ENCODE measurements at places on chromosomes 3 and 15.

DNA sequence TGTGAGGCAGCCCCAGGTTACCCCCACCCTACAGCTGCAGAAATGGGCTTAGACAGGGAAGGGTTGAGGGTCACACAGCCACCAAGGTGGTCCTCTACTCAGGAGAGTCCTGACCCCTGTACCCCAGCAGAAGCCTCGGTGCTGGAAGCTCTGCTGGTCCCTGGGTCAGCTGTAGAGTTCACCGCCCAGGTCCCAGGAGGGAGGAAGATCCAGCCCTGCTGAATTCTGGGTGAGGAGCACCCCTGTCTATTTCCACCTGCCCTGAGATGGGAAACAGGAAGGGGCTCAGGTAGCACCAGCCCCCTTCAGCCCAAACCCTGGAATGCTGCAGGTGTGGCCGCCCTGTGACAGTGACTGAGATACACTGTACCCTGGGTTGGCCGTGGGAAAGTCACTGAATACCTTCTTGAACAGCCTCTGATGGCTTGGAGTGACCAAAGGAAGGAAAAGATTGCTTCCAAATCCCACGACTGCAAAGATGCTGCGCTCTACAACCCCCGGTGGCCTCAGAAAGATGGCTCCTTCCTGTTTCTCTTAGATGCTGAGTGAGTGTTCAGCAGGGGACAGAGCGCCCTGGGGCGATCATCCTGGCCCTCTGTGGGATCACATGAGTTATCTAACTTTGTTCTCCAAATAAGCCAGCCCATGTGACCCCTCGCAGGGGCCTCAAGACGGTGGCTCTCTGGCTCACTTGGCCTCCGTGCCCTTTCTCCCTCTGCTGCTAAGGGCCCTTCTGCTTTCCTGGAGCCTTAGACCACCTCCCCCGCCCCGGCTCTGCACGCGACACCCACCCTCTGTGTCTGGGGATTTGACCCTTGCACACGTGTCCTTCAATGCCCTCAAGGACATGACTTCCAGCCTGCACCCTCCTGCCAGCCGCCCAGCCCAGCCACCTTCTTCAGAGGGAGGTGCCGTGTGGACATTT lies 141.9 kb downstream of the NSMCE3 start:
- DNase-seq = no peak

- DNase-seq = no peak
These were observed 75.6 kb upstream of the SLC2A2 start for GRCh38 chr3:171101982-171102641.

- no peak for DNase-seq
These were observed 6.1 kb upstream of the RPP25 start for GRCh38 chr15:74962671-74963070.

DNA sequence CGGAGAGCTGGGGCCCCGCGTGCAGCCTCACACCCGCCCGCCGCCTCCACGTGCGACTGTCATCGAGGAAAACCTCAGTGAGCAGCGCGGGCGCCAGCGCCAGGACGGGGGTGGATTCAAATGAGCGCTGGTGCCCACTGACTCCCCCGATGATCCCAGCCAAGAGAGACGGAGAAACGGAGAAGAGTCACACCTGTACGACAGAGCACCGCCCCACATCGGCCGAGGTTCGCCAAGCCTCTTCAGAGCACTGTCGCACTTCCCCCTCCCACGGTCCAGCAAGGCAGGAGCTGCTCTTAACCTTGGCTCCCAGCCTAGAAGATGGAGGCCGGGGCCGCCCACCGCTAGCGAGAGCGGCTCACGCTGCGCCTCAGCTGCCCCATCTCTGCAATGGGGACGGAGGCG lies 130.9 kb upstream of the IQSEC1 start:
- no peak for DNase-seq

- no peak for DNase-seq
These were observed 216.5 kb downstream of the SNRPN start for GRCh38 chr15:25171111-25171811.

GRCh38 chr3:149647812-149648211 lies 10.0 kb downstream of the WWTR1 start:
- no peak for DNase-seq

- no peak for DNase-seq
These were observed 68.8 kb upstream of the OXTR start for GRCh38 chr3:8838234-8838633.

DNA sequence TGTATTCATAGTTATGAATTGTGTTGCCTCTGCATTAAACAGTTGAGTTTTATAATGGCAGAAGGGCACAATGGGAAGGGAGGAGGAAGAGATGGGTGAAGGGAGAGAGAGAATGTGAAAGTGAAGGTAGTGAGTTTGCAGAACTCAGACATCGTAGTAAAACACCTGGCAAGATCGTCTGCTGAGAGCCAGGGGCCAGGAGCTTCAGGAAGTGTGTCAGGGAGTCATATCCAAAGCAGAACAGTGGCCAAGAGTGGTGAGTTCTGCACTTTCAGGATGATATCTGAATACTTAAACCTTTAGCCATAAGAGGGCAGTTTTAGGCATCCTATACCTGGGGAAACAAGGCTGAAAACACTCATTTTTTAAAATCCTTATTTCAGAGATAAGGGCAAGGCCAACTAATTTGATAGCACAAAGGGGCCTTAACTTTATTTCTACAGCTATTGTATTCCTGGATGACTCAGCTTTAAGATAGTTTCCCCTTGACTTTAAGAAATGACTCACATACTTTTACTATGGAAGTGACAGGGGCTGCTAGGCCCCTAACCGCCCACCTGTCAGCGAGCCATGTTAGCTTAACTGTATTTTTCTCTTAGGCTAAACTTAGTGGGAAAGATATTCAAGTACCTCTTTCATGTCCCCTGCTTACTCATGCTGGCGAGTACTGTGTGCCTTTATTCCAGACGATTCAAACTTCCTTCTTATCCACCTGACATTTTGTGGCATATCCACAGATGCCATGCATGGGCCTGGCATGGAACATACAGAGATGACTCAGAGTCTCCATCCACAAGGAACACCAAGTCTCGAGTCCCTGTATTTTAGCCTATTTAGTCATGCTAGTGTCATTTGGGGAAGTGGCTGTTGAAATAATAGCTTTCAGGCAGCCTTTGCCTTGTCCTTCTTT lies 53.9 kb downstream of the RLBP1 start:
- DNase-seq = no peak

- DNase-seq = no peak
These were observed 1.8 kb downstream of the ICE2 start for GRCh38 chr15:60477164-60477563.

DNA sequence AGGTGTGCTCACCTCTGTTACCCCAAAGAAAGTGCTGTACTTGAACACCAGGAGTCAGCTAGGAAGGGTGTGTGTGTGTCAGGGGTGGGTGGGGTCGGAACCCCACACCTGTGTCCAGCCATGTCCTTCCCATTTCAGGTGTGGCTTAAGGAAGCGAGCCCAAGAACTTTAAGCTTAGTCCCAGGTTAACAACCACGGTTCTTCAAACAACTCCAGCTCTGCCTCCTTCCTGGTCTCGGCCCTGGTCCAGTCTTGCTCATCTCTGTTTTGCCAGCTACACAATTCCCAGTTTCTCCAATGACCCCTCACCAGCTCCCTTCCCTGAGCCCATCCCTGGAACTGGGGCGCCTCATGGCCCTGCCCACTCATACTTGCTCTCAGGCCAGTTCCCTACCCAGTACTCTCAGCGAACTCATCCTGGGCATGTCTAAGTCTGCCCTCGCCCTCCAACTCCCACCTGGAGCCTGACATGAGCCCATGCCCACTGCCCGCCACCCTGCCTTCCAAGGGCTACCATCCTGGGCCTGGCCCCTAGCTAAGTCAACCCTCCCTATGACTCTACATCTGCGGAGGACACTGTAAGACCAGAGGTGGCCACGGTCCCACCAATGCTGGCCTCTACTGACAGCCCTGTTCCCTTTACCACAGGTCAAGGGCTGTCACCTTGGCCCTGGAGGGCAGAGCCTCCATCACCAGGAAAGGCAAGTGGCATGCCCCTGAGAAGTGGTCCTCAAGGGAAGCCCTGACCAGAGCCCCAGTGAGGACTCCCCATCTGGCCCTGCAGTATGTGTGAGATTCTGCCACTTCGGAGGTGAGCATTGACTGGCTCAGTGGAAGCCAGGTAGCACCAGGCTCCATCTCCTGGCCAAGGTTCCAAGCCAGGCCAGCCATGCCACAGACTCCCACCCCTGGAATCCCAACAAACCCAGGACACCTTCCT lies 9.2 kb downstream of the POC1A start:
- no peak for DNase-seq

DNA sequence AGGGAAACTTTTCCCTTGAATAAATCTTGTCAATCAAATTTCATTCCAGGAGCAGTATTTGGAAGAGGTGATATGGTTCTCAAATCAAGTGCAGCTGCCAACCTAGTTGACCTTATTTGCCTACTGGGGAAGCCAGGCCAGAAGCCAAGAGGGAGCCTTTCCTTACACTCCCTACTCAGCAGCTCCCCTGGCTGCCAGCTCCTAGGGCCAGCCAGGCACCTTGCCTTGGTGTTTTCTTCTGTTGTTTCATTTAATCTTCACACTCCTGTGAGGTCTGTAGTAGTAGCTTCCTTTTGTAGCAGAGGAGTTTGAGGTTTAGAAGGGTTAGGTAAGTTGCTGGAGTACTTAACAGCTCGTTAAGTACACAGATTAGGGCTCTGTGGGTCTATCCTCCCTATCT lies 22.6 kb downstream of the MKRN2OS start:
- no peak for DNase-seq

DNA sequence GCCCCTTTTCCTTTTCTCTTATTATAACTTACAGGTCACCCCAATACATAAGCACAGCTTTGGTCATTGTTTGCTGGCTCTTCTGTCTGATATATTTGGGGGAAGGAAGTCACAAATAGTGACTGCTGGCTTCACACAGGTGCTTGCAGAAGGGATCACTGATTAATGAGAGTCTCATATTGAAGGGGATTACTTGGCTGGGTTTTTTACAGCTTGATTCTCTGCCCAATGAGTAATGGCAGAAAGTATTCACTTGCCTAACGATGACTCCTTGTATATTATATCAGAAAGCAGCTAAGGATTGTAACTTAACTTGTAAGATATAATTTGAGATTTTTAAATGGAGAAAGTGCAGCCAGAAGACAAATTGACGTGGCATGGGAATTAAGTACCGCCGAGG lies 119.3 kb upstream of the PFN2 start:
- no peak for DNase-seq

DNA sequence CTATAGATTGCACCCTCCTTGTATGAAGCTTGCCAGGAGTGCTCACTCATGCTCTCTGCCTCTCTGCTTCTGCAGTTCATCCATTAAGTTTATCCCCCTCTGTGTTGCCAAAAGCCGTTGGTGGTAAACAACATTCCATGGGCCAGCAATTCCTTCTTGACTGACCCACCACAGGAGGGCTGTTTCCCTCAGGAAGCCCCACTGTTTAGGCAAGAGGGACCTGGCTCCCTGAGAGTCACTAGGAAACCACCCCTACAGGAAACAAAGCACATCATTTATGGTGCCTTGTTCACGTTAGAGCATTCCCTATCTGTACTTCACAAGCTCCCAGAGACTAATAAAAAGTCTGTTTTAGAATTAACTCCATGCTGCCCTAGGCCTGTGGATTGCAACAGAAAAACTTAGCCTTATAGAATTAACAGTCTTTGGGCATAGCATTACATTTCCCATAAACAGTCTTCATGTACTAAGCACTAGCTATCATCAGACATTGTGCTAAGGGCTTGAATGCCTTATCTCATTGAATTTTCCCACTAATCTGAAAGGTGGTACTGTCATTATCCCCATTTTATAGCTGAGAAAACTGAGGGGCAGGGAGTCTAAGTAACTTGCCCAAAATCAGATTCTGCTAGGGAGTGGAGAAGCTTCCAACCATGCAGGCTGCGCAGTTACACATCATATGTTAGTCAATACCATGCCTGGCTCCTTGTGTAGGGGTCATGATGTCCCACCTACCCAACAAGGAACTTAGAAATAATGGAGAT lies 149.9 kb downstream of the SHQ1 start:
- DNase-seq = no peak

- DNase-seq = no peak
These were observed 597 bp upstream of the CAMK1 start for GRCh38 chr3:9770276-9770812.

- no peak for DNase-seq
These were observed 100.3 kb upstream of the TPRG1 start for GRCh38 chr3:189071446-189071845.

DNA sequence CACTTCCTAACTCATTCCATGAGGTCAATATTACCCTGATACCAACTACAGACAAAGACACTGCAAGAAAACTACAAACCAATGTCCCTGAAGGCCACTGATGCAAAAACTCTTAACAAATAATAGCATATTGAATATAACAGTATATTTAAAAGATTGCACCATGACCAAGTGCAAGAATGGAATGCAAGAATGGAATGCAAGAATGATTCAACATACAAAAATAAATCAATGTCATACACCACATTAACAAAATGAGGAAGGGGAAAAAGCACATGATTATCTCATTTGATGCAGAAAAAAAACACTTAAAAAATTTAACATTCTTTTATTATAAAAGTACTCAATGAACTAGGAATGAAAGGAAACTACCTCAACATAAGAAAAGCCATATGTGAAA lies 463.1 kb upstream of the NECTIN3 start:
- no peak for DNase-seq

DNA sequence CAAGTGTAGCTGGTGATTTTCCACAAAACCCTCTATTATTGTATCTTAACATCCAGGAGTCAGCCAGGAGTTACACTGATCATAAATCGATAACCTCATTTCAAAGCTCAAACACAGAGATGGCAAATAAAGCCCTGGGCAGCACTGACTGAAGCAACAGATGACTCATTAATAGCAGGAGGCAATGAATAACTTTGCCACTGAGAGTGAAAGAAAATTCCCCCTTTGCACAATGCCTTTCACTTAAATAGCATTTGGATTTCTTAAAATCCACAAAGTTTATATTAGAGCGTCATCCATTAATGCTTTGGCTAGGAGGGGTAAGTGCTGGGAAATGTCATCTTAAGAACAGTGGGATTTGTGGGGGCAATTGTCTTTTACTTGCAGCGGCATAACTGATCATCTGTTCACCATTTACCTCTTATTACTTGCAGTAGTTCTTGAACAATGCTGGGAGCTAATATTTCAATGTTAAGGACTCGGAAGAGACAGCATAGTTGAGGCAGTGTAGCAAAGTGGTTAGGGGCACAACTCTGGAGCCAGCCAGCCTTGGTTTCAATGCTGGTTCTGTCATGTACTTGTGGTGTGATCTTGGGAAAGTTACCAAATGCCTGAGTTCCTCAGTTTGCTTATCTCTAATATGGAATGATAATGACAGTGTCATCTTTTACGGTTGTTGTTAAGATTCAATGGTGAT lies 630.4 kb upstream of the TBL1XR1 start:
- DNase-seq = no peak

GRCh38 chr3:186327912-186328487 lies 34.0 kb downstream of the DGKG start:
- no peak for DNase-seq

Measured in stimulated activated CD8-positive, alpha-beta memory T cell treated with anti-CD3 and anti-CD28 coated beads, Interleukin-2, amount 100 ng/mL, for 1 hour (primary cell).